ENCODE measurements at places on chromosomes 4 and X.
A peak's percentile ranks its signal among the peaks of the same experiment; 100 is the strongest.

- no peak for DNase-seq
These were observed 78.7 kb downstream of the PRKG2 start for GRCh38 chr4:81136161-81136905.

GRCh38 chr4:42442601-42443000, 45.3 kb downstream of the SHISA3 start:
- DNase-seq = no peak

- no peak for DNase-seq
These were observed 18.8 kb upstream of the SMIM14 start for GRCh38 chr4:39657465-39657864.

DNA sequence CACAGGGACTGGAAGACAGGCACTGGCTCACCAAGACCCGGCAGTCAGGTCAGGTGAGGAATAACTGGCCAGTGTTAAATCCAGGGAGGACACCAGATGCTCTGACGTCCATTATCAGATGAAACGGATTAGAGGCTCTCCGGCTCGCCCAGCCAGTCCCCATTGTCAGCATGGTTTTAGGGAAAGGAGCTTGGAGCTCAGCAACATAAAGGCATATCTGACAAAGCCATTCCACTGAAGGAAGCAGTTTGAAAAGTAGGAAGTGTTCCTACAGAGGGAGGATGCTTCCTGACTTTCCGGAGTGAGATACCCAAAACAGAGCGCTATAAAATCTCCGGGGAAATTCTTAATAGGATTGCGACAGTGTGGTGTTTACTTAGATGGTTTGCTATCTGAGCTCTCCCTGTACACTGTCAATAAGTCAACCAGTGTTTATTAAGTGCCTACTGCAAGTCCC, 14.8 kb downstream of the NDNF start:
- no peak for DNase-seq

GRCh38 chrX:131752493-131753198, 208.8 kb downstream of the OR13H1 start:
- no peak for DNase-seq

DNA sequence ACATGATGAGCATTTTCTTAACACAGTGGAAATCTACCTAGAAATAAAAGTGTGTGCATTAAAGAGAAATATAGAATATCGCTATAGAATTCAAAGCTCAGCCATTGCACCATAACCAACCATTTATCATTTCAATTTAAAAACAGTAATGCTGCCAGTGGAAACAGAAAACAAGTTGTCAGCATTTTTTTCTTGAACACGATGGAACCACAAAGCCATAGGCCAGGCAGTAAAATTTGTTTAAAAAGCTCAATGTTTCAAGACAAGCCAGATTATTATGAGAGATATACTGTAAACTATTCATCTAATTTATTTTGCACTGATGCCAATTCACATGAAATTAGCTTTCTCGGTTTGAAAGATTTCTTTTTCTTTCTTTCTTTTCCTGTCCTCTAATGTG, 46.7 kb upstream of the NRK start:
- DNase-seq = no peak

- no peak for DNase-seq
These were observed 160.4 kb upstream of the GPR101 start for GRCh38 chrX:137194164-137194563.

DNA sequence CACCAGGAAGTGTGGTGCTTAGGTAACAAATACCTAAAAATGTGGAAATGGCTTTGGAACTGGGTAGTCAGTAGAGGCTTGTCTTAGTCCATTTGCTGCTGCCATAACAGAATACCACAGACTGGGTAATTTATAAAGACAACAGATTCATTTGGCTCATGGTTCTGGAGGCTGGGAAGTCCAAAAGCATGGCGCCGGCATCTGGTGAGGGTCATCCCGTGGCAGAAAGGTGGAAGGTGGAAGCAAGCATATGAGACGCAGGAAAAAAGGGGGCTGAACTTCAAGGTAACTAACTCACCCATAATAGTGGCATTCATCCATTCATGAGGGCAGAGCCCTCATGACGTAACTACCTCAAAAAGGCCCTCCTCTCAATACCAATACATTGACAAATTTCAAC, 6.6 kb downstream of the FAM3A start:
- no peak for DNase-seq

DNA sequence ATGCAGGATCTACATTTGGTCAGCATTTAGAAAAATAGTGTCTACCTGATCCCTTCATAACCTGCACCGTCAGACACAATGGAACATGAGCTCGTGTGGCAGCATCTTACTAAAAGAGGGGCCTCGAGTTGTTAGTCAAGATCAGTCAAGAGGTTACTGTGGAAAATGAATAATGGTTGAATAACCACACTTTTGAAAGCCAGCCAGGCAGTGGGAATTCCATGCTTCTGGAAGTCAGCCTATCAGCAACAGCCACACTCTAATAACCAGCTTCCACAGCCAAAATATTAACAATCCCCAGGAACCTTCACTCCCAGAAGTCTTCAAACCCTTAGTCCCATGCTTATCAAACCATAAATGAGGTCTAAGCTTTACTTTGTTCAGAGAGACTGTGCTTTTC, 234.3 kb downstream of the HS3ST1 start:
- no peak for DNase-seq

- DNase-seq = no peak
These were observed 264.9 kb upstream of the PRPS2 start for GRCh38 chrX:12526306-12526705.

GRCh38 chrX:13059637-13060499, 15.4 kb upstream of the FAM9C start:
- DNase-seq = no peak

DNA sequence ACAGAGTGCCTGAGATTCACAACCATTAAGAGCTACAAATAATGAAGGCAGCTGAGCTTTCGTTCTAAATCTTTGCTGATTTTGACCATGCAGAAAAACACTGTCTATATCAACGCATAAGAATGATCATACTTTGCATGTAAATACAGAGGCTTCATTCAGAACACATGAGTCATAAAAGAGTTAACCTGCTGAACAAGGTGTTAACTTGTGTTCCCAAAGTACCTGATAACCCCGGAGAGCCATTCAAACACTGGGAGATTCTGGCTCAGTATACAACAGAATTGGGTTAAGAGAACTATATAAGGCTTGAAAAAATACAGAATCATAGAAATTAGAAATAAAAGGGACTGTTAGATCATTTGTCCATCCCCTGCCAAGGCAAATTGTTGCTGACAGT, 964.3 kb upstream of the TENM3 start:
- DNase-seq = no peak

GRCh38 chr4:101074326-101074725, 273.0 kb downstream of the PPP3CA start:
- DNase-seq = no peak

GRCh38 chrX:31126205-31126604, 54.4 kb upstream of the FTHL17 start:
- DNase-seq = no peak

DNA sequence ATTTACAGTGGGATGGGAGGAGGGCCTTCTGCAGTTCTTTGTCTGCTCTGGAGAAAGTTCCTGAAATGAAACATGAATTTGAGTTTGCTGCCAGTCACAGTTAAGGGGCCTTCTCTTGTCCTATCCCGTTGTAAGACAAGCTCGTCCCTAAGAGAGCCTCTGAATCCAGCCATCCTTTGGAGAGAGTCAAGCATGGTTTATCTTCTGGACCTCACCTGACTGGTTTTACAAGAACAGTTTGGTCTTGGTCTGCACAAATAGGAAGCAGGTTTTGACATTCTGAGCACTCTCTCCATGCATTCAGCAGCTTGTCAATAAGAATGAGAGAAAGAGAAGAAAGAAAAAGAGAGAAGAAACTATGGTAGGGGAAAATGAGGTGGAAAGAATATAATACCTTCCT, 20.4 kb upstream of the TENM3 start:
- no peak for DNase-seq

GRCh38 chrX:107676559-107677378, 48.5 kb downstream of the PRPS1 start:
- no peak for DNase-seq

DNA sequence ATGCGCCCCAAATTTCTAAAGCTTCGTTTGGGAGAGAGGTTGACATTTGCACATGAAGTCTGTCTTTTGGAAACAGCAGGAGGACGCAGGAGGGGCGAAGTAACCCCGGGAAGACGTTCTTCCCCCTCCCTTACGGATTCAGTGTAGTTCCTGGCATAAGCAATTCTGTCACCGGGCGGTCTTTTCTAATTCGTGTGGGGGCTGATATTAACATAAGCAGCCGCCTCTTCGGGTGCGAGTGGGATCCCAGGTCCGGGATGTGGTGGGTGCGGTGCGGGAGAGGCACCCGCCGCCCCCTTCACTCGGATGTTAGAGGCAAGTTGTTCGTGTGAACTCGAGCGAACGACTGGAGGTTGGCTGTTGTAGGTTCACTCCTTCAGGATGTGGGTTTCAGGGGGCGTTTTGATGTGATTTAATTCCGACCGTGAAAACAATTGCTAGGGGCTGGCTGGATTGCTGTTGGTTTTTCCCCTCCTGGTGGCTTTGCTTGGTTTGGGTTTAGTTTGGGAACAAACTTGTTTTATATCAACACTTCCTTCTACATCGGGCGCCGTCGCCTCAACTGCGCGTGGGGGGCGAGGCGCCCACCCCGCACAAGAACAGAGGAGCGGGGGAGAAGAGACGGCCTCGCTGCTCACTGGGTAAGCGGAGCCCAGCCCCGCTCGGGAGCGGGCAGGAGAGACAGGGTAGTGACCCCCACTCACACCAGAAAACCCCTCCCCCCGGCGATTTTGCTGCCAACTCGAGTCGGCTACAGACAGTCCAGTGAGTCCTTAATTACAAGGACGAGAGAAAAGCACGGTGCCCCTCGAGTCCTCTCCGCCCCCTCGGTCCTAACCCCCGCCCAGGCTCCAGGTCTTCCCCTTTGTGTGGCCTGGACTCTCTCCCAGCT, 2.9 kb upstream of the LEF1 start:
- DNase-seq = peak; percentile 56

DNA sequence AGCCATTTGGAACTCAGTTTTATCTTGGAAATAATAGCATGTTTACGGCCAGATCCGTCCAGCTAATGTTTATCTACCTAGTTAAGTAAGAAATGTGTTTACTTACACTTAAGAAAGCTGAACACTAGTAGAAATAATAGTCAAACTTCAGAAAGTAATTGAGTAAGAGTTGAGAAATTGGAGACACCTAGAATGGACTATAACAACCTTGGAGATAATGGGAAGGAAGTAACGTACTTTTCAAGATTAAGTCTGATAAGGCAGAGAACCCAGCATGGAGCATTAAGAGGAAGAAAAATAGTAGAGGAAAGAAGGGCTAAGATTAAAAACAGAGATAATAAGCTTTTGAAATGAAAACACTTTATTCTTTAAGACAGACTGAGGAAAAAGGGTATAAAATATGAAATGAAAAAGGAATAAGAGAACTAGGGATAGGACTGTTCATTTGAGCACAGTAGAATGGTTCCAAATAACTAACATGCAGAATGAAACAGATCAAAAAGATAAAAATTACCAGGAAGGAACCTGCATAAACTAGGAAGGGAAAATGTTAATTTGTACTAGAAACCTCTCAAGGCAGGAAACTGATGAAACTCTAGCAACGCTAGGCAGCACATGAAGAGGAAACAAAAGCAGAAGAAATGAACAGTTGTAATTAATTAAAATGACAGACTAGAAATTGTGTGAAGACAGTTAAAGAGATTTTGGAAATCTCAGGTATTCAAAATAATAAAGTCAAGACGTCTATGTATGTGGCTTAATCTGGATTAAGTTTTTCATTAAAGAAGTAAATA, 71.7 kb downstream of the FBXW7 start:
- DNase-seq = no peak

DNA sequence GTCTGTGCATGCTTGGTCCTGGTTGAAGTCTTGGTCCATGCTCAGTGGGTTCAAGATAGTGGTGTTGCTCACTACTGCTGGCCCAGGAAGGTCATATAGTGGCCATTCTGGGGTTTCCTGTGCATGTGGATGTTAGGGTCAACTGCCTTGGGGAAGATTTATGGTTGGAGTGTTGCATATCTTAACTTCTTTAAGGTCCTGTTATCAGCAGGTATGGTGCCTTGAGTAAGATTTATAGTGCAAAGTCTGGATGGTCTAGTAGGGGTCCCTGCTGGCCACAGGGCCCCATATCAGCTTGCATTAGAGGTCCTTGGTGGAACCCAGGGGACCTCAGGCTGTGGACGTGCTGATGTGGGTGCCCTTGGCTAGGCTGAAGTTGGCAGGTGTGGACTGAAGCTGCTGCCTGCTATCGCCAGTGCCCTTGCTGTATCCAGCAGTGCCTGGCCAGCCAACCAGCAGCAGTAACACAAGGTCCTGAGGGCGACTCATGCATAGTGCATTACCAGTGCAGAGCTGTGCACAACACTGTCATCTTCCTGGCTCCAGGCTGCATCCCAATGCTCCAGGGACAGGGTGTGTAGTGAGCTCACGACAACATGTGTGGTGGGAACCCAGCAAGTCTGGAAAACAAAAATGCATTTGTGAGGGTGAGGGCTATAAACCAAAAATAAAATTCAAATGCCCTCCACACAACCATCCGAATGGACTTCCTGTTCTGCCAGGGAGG, 61.0 kb downstream of the BEX3 start:
- no peak for DNase-seq

GRCh38 chr4:189081826-189082225, 858.8 kb upstream of the FRG1 start:
- DNase-seq = no peak

DNA sequence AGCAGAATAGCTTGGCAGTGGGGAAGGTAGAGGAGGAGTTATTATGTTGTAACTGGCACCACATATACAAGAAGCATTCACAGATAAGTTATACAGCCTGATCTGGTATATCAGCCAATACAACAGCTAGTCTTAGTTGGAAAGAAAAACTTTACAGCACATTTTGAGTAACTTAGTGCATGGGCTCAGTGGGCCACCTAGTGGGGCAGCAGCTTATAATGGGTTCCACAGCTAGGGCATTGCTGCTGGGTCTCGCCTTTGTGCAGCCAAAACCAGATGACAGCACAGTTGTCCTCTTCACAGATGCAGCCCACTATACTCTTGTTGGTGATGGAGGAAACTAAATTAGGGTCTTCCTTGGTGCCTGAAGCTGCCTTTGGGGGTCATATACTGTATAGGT, 448.1 kb upstream of the RASGEF1B start:
- no peak for DNase-seq

- DNase-seq = no peak
These were observed 108.4 kb upstream of the LRPAP1 start for GRCh38 chr4:3640587-3640962.

DNA sequence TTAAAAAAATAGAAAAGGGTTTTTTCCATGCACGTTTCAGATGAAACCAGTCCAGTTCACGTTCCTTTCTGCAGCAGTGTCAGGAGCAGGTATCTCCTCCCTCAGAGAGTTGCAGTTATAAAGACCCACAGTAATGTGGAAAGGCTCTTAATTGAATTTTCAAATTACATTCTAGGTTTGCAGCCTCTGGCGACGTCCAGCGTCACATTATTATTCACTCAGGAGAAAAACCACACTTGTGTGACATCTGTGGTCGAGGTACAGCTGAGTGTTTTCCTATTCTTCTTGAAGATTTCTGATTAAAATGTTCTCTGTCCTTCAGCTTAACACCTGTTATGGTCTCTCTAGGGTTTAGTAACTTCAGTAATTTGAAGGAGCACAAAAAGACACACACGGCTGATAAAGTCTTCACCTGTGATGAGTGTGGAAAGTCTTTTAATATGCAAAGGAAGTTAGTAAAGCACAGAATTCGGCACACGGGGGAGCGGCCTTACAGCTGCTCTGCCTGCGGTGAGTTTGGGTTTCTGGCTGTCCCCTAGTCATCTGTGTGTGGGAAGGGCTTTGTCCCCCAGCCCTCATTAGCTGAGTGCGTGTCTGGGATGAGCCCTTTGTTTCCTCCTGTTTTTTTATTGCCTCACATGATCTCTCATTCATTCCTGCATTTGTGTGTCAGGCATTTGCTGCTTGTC, 25.6 kb downstream of the ZBTB49 start:
- no peak for DNase-seq

GRCh38 chr4:173212379-173212778, 43.8 kb downstream of the GALNT7 start:
- no peak for DNase-seq
